ENCODE measurements at places on chromosomes 2 and 18.

DNA sequence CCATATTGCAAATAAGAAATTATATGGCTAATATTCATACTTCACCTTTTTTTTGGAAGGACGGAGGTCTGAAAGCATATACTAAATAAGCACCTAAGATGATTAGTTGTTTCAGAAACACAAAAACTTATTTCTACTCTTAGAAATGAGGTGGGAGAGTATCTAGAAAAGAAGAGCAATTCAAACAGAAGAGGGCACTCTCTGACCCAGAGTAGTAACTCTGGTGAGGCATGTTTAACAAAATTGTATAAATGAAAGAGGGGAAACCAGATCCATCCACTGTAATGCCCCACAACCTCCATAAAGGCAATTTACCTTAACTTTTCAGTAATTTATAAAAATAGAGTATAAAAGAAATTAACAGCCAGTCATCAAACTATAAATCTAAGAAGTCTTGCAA lies 669.6 kb upstream of the VRK2 start:
- DNase-seq = no peak

DNA sequence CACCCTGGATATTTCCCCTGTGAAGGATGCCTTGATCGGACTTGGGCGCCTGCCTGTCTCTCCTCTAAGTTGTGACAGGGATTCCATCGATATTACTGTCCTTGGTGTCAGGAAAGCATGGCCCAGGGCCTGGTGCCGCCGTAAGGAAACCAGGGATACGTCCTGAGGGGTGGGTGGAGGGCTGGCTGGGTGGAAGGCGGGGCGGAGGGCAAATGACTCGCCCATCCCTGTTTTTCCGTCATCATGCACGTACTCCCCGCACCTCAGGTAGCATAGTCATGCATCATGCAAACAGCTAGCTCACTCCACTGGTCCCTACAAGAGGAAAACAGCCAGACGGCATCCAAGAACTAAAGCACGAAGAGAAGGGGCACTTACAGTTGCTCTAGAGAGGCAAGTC lies 57.1 kb downstream of the PXDN start:
- DNase-seq = no peak

- no peak for DNase-seq
Observed at GRCh38 chr2:31998731-31999383, 12.0 kb downstream of the MEMO1 start.

GRCh38 chr2:55120634-55121359 lies 70.5 kb upstream of the RTN4 start:
- DNase-seq = no peak

DNA sequence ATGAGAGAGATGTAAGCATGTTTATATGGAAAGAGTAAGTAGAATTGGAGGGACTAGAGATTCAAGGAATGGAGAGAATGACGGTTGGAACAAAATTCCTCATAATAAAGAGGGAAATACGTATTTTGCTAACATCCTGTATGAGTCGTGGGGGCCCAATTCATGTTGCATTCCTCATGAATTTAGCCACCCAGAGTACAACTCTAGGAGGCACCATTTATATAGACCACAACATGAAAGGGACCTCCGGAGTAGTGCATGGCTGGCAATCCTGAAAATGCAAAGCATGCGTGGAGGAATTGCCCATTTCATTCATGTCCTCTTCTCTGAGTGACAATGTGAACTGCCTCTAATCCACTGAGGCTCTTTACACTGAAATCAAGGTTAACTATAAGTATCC lies 168.2 kb downstream of the ZEB2 start:
- no peak for DNase-seq

DNA sequence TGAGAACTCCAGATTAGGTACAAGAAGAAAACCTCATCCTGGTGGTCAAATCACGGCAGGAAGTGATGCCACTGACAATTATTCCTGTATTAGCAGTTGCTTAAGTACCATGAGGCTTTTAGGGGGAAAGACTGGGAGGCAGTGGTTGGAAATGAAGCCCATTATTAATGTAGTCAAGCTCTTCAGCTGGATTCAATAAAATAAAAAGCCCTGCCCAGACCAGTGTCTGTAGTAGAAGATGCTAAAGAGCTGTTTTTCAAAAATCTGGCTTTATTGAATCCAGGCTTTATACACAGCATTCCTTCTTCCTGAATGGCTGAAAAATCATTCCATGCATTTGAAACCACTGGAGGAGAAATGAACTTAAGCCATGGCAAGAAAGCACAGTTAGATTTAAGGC lies 155.2 kb downstream of the BCL2 start:
- no peak for DNase-seq
